ENCODE measurements at places on chromosomes 1 and 21.

DNA sequence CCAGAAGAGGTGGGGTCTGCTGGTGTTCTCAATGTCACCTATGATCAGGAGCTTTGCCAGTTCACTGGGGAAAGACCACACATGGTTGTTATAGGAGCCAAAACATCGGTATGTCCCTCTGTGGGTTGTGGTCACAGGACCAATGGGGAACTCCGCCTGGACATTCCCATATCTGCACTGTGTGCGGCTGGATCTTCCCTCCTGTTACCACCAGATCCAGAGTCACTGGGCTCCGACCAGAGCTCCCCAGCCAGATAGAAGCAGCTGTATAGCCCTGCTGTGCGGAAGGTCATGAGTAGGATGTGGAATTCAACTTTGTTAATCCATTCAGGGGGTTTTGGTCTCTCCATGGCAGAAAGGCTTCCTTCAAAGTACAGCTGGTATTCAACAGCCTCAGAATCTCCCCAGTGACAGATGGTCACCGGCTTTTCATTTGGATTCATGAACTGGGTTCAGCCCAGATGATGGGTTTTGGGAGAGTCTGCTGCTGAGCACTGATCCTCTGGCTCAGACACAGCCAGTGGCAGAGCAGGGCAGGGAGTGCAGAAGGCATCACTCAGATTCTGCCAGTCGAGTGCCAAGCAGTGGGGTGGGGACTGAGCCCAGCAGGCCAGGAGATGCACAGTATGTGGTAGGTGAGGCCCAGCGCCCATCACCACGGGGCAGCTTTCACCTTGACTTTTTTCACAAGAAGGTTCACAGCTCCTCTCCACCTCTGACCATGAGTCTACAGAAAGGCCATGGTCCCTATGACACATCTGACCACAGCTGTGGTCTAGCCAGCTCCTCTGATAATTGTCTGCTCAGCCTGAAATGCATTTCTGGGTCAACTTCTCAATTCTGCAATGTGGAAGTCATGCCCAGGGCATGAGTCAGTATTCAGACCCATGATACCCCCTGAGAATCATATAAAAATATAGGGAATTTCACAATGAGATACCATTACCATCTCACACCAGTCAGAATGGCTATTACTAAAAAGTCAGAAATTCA lies 2.9 kb upstream of the SHCBP1L start:
- DNase-seq = no peak

DNA sequence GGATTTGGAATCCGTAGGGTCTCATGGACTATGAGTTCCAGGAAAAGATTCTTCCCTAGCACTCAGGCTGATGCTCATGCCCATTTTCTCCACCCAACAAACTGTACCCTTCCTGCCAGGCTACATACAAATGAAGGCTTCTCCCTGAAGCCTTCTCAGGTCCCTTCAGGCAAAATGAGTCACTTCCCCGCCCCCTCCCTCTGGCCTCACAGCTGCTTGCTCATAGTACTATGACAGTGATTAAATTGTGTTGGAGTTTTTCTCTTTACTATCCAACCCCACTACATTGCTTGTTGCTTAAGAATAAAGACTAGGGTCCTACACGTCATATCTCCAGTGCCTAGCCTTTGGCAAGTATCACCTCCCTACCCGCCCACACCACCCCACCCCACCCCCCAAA lies 207.6 kb upstream of the NFIA start:
- peak; percentile 31 for DNase-seq

GRCh38 chr1:43648876-43649477 lies 972 bp upstream of the KDM4A start:
- DNase-seq = no peak

DNA sequence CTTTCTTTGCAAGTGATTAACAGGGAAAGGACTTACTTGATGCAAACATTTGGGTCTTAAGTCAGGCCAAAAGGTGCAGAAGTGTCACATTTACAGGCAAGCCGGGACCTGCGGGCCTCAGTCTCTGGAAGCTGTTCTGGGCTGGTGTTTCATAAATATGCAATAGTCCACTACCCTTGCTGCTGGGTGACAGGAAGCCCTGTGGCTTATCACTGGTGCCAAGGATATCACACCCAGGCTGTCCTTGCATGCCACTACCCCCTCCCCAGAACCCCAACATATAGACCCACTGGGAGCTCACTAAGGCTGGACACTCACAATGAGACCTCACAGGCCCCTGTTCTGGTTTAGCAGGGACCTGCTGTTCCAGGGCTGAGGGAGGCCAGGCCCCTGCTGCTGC lies 3.4 kb upstream of the LEFTY2 start:
- DNase-seq = no peak

GRCh38 chr1:43552813-43553212 lies 22.1 kb downstream of the PTPRF start:
- no peak for DNase-seq

GRCh38 chr1:207361889-207362288 lies 40.4 kb downstream of the CD55 start:
- DNase-seq = no peak
